H1 (cell line): ENCODE measurements at places on chromosomes 1 and 21. TPM values are rescaled to one million over a fixed set of nuclear protein-coding genes. Genes with fewer than 3 reads are reported as not detected.

ADORA1 gene
- total RNA-seq: 3.3 and 3.5 TPM in 2 replicates

ARHGEF16 gene
- 20.0 and 20.7 TPM in 2 replicates for total RNA-seq

SH2D1B gene
- total RNA-seq: not detected in 2 replicates

XKR8 gene
- total RNA-seq: 13.8 and 14.2 TPM in 2 replicates

SNX7 gene
- 20.7 and 23.8 TPM in 2 replicates for total RNA-seq

LRRIQ3 gene
- total RNA-seq: 0.19 and 0.65 TPM in 2 replicates

ZNF496 gene
- total RNA-seq: 64.2 and 71.4 TPM in 2 replicates

TMEM125 gene
- 24.6 and 26.5 TPM in 2 replicates for total RNA-seq

THEM5 gene
- total RNA-seq: not detected in 2 replicates

SV2A gene
- 51.8 and 52.9 TPM in 2 replicates for total RNA-seq

DNA sequence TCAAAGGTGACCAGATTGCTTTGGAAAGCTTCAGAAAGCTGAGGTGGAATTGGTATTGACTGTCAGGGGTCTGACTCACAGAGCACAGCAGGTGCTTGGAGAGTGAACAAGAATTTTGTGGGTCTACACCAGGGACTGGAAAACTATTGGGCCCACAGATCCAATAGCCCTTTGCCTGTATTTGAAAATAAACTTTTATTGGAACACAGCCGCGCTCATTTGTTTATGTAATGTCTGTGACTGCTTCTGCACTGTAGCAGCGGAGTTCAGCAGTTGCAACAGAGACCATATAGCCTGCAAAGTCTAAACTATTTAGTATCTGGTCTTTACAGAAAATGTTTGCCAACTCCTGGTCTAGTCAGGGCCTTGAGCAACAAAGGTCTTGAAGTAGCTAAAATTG, 315.6 kb downstream of the NFIA start:
- H3K27me3 ChIP-seq: no peaks in the 10 kb centered on the region
- no peak overlapping the region for H3K27ac ChIP-seq
- H3K4me3 ChIP-seq: no peak overlapping the region
- no peaks in the 10 kb centered on the region for H3K36me3 ChIP-seq

DNA sequence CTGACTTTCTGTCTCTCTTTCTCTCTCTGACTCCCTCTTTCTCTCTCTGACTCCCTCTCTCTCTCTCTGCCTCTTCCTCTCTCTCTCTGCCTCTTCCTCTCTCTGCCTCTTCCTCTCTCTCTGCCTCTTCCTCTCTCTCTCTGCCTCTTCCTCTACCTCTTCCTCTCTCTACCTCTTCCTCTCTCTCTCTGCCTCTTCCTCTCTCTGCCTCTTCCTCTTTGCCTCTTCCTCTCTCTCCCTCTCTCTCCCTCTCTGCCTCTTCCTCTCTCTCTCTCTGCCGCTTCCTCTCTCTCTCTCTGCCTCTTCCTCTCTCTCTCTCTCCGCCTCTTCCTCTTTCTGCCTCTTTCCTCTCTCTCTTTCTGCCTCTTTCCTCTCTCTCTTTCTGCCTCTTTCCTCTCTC, 18.6 kb upstream of the ANKRD45 start:
- DNase-seq: no peak
- no peak overlapping the region for H3K4me3 ChIP-seq
- H3K27ac ChIP-seq: no peak overlapping the region
- 0 out of 2 replicates have a peak, but pooled peaks cover 3% of the 10 kb centered on the region for H3K36me3 ChIP-seq
- H3K4me1 ChIP-seq: no peaks in the 10 kb centered on the region

DNA sequence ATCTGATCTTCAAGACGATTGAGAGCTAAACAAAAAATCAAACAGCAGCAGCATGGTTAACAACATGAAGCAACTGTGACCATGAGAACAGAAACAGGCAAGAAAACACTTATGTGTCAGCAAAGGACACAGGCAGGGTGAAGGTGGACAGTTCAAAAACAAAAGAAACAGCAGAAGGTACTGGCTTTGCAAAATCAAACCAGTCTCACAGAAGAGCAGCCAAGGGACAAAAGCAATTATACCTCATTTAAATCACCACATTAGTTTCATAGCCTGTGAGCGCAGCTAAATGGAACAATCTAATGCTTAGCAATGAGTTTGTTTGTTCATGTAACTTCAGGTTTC, 59.1 kb downstream of the CAPN2 start:
- DNase-seq: peak; percentile 20
- H3K27me3 ChIP-seq: no peaks in the 10 kb centered on the region
- H3K36me3 ChIP-seq: peaks cover 5% of the 10 kb centered on the region
- no peak overlapping the region for H3K27ac ChIP-seq
- H3K4me3 ChIP-seq: no peak overlapping the region

DNA sequence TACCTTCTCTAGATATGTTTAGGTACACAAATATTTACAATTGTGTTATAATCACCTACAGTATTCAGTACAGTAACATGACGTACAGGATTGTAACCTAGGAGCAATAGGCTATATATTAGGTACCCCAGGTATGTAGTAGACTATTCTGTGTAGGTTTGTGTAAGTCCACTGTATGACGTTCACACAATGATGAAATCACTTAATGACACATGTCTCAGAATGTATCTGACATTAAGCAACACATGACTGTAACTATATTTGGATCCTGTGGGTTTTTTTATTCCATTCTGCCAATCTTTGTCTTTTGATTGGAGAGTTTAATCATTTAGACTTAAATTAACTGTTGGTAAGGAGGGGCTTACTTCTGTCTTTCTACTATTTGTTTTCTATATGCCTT, 52.1 kb downstream of the STYXL2 start:
- H3K27me3 ChIP-seq: no peaks in the 10 kb centered on the region
- no peak overlapping the region for H3K4me3 ChIP-seq
- DNase-seq: no peak
- no peaks in the 10 kb centered on the region for H3K4me1 ChIP-seq
- H3K27ac ChIP-seq: no peak overlapping the region

DNA sequence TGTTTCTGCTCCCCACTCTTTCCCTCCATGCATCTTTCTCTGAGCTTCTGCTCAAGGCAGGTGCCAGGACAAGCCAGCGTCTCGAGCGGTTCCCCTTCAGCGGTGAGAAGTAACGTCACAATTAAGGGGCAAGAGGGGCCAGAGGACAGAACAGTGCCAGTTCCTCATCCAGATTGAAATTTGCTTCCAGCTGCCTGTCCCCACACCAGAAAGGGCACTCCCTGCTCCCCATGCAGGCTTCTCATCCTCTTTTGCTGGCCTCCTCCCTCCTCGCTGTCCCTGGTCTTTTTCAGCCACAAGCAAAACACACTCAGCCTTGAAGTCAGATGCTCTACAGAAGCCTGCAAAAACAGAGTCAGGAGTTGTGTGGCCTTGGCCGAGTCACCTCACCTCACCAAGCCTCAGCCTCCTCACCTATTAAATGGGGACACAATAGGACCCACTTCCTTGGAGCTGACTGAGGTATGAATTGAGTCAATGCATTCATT, 35.0 kb upstream of the ECE1 start:
- H3K4me1 ChIP-seq: peaks cover 71% of the 10 kb centered on the region
- H3K27me3 ChIP-seq: no peaks in the 10 kb centered on the region
- H3K27ac ChIP-seq: no peak overlapping the region

GRCh38 chr21:38881131-38881530, 75.4 kb downstream of the ETS2 start:
- H3K27ac ChIP-seq: no peak overlapping the region
- no peak for DNase-seq
- H3K4me3 ChIP-seq: no peak overlapping the region
- H3K36me3 ChIP-seq: no peaks in the 10 kb centered on the region

DNA sequence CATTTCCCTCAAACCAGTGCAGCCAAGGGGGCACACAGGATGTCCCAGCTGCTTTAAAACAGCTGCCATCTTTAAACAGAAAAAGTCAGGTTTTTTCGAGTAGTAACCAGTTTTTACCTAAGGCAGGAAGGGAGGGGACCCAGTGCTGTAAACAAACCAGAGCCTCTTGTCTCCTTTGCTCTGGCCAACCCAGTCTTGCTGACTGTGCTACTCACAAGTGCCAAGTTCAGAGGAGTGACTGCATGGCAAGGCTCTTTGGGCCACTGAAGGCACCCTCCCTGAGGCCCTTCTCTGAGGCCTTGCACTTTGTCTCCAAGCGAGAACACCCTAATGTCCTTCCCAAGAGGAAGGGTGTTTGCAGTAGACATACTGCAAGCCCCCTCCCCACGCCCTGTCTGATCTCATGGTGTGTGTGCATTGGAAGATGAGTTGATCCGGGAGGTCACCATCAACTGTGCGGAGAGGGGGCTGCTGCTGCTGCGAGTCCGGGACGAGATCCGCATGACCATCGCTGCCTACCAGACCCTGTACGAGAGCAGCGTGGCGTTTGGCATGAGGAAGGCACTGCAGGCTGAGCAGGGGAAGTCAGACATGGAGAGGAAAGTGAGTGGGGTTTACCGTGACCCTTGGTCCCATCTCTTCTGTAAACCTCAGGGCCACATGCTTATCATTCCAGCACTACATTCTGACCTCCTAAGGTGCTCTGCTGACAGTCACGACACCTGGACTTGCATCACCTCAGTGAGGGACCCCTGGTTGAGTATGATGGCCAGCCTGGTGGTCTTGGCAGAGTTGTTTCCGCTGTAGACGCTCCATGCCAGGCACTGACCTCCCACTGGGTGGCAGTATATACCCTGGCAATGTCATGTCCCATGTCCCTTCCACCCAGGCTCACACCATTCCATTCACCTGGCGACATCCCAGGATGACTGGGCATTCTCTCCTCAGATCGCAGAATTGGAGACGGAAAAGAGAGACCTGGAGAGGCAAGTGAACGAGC, 4.7 kb downstream of the DNALI1 start:
- no peak overlapping the region for H3K4me3 ChIP-seq
- peaks cover 12% of the 10 kb centered on the region for H3K36me3 ChIP-seq
- no peaks in the 10 kb centered on the region for H3K27me3 ChIP-seq
- H3K27ac ChIP-seq: no peak overlapping the region
- peak; percentile 68 for DNase-seq

DNA sequence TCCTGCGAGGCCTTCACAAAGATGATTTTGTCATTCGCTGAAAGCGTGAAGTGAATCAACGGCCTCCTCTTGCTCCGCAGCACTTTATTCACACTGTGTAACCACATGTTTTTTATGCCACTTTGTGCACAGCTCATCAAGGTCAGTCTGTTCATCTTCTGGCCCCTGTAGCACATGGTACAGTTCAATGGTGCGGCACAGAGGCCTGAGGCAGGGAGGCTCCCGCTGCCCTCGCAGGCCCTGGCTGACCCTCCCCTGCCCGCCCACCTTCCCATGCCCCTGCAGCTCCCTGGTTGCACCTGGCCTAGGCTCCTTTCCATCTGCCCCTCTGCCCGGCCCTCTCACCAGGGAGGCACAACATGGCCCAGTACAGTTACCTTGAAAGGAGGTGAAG, 87.5 kb downstream of the CD247 start:
- no peak overlapping the region for H3K4me3 ChIP-seq
- H3K36me3 ChIP-seq: no peaks in the 10 kb centered on the region
- H3K4me1 ChIP-seq: peaks cover 26% of the 10 kb centered on the region
- DNase-seq: no peak

- no peaks in the 10 kb centered on the region for H3K36me3 ChIP-seq
- H3K4me3 ChIP-seq: no peak overlapping the region
- no peak overlapping the region for H3K27ac ChIP-seq
- no peaks in the 10 kb centered on the region for H3K27me3 ChIP-seq
Observed at GRCh38 chr1:76260279-76260678, 185.7 kb downstream of the ST6GALNAC3 start.

- H3K4me3 ChIP-seq: no peak overlapping the region
- no peak overlapping the region for H3K27ac ChIP-seq
Observed at GRCh38 chr1:198161718-198162090, 4.9 kb downstream of the NEK7 start.

GRCh38 chr1:10936998-10937901, 75.2 kb upstream of the TARDBP start:
- H3K36me3 ChIP-seq: no peaks in the 10 kb centered on the region
- DNase-seq: peak; percentile 50
- H3K27me3 ChIP-seq: no peaks in the 10 kb centered on the region; the same call in 1 of the 2 replicates
- no peaks in the 10 kb centered on the region for H3K4me1 ChIP-seq
- H3K27ac ChIP-seq: no peak overlapping the region

DNA sequence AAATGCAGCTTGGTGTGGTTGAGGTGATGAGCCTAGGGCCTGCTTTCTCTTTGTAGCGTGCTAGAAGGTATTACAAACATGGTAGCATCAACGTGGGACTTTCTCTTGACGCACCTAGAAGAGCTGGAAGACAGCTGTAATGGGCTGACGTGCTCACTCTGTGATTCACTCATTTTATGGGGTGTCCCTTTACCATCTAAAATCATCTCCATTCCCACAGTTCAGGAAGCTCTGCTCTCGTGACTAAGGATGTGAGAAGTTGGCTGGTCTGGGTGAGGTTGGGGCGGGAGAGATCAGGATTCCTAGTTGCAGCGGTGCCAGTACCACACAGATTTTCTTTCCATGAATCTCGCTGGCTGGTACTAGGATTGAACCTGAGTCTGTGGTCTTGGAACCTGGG, 4.2 kb downstream of the HTR6 start:
- H3K36me3 ChIP-seq: no peaks in the 10 kb centered on the region
- DNase-seq: no peak
- no peak overlapping the region for H3K4me3 ChIP-seq
- no peak overlapping the region for H3K27ac ChIP-seq
- no peaks in the 10 kb centered on the region for H3K4me1 ChIP-seq
- peaks cover 34% of the 10 kb centered on the region for H3K27me3 ChIP-seq

GRCh38 chr1:17167041-17167785, 37.7 kb upstream of the PADI1 start:
- DNase-seq: no peak
- no peak overlapping the region for H3K27ac ChIP-seq
- no peaks in the 10 kb centered on the region for H3K27me3 ChIP-seq
- H3K36me3 ChIP-seq: no peaks in the 10 kb centered on the region
- H3K4me3 ChIP-seq: no peak overlapping the region
- peaks cover 4% of the 10 kb centered on the region for H3K4me1 ChIP-seq

- H3K27ac ChIP-seq: no peak overlapping the region
- H3K27me3 ChIP-seq: no peaks in the 10 kb centered on the region
- H3K36me3 ChIP-seq: peaks cover 36% of the 10 kb centered on the region
- no peak overlapping the region for H3K4me3 ChIP-seq
Observed at GRCh38 chr1:42753070-42753469, 13.0 kb upstream of the CLDN19 start.

GRCh38 chr1:168466714-168467131, 77.1 kb downstream of the XCL2 start:
- no peak overlapping the region for H3K27ac ChIP-seq

- H3K4me3 ChIP-seq: no peak overlapping the region
- no peaks in the 10 kb centered on the region for H3K4me1 ChIP-seq
- no peaks in the 10 kb centered on the region for H3K36me3 ChIP-seq
- no peaks in the 10 kb centered on the region for H3K27me3 ChIP-seq
- DNase-seq: no peak
Observed at GRCh38 chr1:45018599-45019230, 6.7 kb downstream of the UROD start.

DNA sequence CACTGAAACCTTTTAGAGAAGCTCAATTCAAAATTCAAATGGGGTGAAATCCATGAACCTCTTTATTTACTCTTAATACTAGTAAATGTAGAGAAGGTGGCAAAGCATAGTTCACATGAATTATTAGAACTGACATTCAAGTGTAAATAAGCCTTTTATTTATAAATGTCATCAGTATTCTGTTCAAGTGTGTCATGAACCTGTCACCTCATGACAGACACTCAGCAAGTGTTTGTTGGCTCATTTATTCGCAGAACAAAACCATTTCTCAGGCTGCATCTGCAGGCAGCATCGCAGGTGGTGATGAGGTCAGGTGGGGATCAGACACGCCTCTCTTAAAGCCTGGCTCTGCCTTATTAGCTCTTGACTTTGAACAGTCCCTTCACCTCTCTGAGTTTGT, 116.6 kb downstream of the SETD4 start:
- H3K4me1 ChIP-seq: no peaks in the 10 kb centered on the region
- H3K27ac ChIP-seq: no peak overlapping the region
- H3K4me3 ChIP-seq: no peak overlapping the region
- no peak for DNase-seq
- no peaks in the 10 kb centered on the region for H3K27me3 ChIP-seq
- H3K36me3 ChIP-seq: no peaks in the 10 kb centered on the region
